Osteocyte (in vitro differentiated cells): ENCODE measurements at places on chromosomes 5 and 9. TPM values are rescaled to one million over a fixed set of nuclear protein-coding genes. Genes with fewer than 3 reads are reported as not detected.
A peak's percentile ranks its signal among the peaks of the same experiment; 100 is the strongest.

DNA sequence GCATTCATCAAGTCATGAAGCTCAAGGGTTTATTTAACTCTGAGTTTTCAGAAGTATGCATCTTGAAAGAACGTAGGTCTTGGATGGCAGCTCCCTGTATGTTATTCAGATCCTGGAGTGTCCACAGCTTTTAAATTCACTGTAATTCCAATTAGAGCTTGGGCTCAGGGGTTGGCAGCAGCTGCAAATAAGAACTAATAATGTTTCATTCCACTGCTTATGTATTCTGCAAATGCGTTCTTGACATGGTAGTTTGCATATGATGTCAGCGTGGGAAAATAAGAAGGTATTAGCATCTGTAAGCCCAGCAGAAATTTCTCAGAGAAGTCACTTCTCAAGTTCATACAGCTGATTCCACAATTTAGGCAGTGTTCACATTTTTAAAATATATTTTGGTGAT is 58.4 kb downstream of the RORB start:
- H3K27me3 ChIP-seq, result no peaks in the 10 kb centered on the region
- DNase-seq, result no peak
- H3K4me1 ChIP-seq, result no peaks in the 10 kb centered on the region
- no peak overlapping the region for H3K4me3 ChIP-seq
- no peaks in the 10 kb centered on the region for H3K36me3 ChIP-seq

SAXO1 gene
- not detected in 2 replicates for total RNA-seq

DNA sequence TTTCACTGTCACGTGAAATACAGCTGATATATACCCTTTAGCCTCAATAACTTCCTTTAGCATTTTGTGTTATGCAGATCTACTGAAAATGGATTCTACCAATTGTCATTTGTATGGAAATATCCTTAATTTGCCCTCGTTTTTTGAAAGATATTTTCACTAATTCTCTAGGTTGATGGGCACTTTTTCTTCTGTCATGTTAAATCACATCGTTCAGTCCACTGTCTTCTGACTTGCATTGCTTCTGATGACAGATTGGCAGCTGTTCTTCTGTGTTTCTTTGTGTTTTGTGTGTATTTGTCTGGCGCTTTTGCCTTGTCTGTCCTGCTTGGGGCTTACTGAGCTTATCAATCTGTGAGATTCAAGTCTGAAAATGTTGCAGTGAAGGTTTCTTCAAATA is 9.7 kb upstream of the CLPTM1L start:
- no peaks in the 10 kb centered on the region for H3K4me1 ChIP-seq
- no peak overlapping the region for H3K4me3 ChIP-seq
- peaks cover 24% of the 10 kb centered on the region for H3K27me3 ChIP-seq
- H3K27ac ChIP-seq, result no peak overlapping the region
- H3K36me3 ChIP-seq, result no peaks in the 10 kb centered on the region

SLC6A3 gene
- not detected in 2 replicates for total RNA-seq

GRCh38 chr5:65969539-65970393 is 43.4 kb downstream of the ERBIN start:
- no peak overlapping the region for H3K4me3 ChIP-seq
- H3K27ac ChIP-seq, result peak overlapping the region; percentile 13
- H3K36me3 ChIP-seq, result peaks cover 3% of the 10 kb centered on the region
- no peak for DNase-seq
- no peaks in the 10 kb centered on the region for H3K27me3 ChIP-seq
- H3K4me1 ChIP-seq, result peaks cover 38% of the 10 kb centered on the region

DNA sequence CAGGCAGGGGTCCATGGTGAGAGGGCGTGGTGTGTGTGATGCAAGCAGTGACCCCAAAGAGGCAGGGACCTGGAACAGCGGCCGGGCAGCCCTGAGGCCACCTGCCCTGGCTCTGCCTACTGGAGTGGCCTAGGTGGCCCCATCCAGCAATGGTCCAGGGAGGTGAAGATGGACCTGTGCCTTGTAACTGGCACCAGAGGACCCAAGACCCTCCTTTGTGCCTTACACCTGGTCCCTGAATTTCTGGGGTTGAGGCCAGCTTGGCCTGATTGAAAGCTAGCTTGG is 42.7 kb downstream of the PTGES start:
- no peaks in the 10 kb centered on the region for H3K36me3 ChIP-seq
- peaks cover 29% of the 10 kb centered on the region for H3K4me1 ChIP-seq
- H3K27me3 ChIP-seq, result no peaks in the 10 kb centered on the region
- no peak for DNase-seq

TIGD6 gene
- 5.6 and 5.9 TPM in 2 replicates for total RNA-seq

DNA sequence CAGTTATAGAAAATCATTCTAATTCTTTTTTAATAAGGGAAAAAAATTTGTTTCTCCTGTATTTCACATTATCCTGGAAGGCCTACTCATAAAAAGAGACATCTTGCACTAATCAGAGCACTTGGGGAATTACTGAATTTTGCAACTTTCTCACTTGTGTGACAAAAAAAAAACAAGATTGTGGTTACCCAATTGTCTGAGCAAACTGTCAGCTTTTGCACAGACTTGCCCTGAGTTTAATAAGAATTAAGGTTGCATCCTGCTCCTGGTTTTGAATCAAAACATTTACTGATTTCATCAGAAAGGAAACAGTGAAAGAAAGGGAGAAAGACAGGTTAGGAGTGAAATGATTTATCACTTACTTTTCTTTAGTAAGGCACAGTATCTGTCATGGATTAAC is 10.6 kb upstream of the SH3RF2 start:
- no peaks in the 10 kb centered on the region for H3K36me3 ChIP-seq
- H3K4me3 ChIP-seq, result no peak overlapping the region
- peak overlapping the region; percentile 73 for H3K27ac ChIP-seq
- DNase-seq, result no peak
- H3K4me1 ChIP-seq, result peaks cover 25% of the 10 kb centered on the region
